ENCODE measurements at places on chromosomes 5 and 9.

DNA sequence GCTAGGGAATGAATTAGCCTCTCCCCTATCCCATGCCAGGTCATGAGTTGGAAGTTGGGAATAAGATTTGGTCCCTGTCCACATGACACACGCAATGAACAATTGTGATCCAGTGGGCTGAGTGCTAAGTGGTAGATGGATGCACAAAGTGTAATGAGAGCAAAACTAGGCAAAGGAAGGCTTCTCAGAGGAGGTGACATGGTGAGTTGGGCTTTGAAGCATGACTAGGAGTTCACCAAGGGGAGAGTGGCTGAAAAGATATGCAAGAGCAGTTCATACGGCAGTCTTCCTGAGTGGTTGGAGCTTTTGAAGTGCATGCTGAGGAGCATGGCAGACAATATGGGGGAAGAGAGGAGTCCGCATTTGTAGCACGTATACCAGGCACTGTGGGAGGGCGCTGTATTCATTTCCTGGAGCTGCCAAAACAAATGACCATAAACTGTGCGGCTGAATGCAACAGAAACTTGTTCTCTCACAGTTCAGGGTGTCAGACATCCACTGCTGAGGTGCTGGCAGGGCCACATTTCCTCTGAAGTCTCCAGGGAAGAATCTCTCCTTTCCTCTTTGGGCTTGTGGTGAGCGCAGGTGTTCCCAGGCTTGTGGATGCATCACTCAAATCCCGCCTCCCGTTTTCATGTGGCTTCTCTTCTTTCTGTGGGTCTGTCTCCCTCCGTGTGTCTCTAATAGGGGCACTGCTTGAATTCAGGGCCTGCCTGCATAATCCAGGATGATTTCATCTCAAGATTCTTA lies 49.5 kb downstream of the NSG2 start:
- DNase-seq, result no peak

GRCh38 chr9:134179918-134180785 lies 15.8 kb upstream of the RNU6ATAC start:
- no peak for DNase-seq

GRCh38 chr9:16729651-16730050 lies 140.8 kb downstream of the BNC2 start:
- DNase-seq, result no peak

DNA sequence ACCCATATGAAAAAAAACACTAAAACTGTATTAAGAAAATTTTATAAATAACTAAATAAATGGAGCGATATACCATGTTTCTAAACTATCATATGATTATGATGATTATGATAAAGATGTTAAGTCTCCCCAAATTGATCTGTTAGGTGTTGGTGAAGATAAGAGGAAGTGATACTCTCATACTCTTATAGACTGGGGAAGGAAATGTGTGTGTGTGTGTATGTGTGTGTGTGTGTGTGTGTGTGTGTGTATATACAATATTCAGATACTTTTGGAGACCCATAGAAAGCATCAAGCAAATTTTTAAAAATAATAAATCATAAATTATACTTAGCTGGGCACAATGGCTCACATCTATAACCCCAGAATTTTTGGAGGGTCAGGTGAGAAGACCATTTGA lies 62.9 kb downstream of the TMEM232 start:
- DNase-seq, result no peak

DNA sequence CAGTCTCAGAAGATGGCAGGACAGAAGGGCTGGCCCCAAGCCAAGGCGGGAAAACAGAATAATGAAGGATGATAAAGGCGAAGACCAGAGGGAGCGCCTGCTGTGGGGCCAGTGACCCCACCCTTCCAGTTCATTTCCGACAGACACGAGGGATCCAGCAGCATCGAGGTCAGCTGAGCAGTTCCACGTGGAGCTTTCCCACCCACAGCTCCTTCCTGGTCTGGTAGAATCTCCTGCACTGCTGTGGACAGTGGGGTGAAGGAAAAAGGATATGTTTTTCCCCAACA lies 265.9 kb upstream of the VLDLR start:
- DNase-seq, result no peak

GRCh38 chr5:44574678-44575077 lies 185.5 kb upstream of the FGF10 start:
- no peak for DNase-seq

DNA sequence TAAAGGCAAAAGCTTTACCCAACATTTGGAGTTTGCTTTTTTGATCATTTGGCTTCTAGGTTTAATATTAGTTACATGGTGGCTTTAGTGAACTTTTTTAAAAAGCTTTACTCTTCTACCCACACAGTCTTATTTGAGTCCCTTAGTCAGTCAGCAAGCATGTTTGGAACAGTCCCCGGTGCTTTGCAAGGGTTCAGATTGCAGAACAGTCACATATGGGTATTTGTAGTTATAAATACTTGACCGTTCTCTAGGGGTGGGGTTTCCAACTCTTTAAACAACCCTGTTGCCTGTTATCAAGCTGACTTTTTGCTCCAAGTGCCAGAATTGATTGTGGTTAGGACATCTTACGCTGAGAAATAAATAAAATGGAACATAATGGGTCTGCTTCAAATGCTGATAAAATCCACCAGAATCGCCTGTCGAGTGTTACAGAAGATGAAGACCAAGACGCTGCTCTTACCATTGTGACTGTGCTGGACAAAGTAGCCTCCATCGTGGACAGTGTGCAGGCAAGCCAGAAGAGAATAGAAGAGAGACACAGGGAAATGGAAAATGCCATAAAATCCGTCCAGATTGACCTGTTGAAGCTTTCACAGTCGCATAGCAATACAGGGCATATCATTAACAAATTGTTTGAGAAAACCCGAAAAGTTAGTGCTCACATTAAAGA lies at the start of gene CAVIN4:
TSS of gene CAVIN4 (plus strand) at position 304 of the 673 bp plus-strand sequence. CDS start at position 369, 65 bp downstream.
- DNase-seq, result no peak

DNA sequence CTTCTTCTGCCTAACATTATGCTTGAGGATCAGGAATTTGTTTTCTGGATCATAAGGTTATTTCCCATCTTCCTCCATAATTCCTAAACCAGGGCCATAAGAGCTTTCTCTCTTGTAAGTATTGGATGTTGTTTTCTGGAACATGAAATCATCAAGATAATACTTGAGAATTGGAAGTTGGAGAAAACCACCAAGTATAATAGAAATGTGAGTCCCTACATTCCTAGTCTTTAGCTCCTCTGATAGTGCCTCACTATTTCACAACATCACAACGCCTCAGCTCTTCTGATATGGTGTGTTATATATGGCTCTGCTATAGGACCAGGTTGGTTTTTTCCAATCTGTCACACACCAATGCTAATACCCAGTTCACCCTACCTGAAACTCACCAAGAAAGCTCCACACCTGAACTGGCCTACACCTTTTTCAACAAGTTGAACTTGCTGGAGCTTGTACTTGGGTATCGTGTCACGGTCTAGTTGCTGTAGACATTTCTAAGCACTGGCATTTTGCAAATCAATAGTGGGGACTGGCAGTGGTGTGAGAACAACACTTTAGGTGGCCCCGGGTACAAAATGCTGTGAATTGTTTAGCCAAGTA lies 141.1 kb downstream of the ACTBL2 start:
- DNase-seq, result no peak

DNA sequence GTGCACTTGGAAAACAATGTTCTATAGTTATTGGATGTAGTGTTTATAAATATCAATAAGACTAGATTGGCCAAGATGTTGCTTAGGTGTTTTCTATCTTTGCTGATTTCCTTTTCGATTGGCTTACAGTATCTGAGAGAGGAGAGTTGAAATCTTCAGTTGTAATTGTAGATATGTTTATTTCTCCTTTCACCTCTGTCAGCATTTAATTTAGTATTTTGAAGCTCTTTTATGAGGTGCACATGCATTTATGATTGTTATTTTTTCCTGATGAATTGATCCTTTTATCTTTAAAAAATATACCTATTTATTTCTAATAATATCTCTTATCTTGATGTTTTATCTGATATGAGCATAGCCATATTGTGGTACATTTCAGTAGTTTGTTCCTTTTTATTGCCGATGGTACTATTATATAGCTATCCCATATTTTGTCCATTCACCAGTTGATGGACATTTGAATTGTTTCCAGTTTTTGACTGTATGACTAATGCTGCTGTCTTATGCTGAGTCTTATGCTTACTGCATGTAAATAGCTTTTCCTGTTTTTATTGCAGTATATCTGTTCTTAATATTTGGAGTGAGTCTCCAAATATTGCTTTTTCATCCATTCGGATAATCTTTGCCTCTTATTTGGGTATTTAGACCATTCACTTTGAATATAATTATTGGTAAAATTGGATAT lies 34.7 kb downstream of the ERCC6L2 start:
- DNase-seq, result no peak

- no peak for DNase-seq
Measured at GRCh38 chr5:41334758-41335157, 121.4 kb upstream of the C6 start.

DNA sequence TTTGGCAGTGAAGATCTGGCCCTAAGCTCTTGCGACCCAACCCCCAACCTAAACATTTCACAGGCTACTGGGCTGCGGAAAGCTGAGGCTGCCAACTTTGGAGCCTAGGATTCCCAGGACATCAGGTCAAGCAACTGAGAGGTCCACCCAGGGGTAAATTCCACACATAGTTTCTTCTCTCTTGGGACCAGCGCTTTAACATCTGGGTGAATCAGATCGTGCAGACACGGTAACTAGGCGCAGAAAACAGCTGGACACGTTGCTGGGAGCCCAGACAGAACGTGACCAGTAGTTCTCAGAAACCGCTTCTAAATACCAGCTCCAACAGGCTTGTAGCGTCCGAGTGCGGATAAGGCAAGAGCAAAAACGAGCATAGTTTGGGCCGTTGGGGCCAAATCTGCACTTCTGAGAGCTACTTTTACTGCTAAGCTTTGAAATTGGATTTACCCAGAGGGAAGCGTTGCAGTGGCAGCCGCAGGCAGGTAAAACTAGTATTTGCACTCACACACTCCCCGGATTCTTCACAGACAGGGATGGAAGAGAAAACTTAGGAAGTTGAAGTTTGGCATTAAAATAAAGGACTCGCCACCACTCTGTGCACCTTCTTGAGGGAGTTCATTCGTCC lies 11.8 kb downstream of the ITGA1 start:
- DNase-seq, result no peak

- no peak for DNase-seq
Measured at GRCh38 chr5:3853362-3853761, 257.7 kb downstream of the IRX1 start.

DNA sequence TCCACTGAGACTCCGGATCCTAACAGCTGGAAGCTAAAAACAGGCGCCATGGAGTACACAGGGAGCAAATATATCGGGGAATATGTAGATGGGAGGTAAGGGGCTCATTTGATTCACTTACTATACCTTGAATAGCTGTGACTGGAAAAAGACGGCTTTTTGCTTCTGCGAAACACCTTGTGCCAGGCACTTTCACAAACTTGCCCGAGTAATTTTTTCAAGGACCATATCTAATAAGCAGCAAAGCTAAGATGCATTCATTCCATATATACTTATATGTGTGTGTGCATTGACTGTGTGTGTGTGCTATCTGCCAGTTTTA lies 178 bp downstream of the MORN5 start:
- no peak for DNase-seq

DNA sequence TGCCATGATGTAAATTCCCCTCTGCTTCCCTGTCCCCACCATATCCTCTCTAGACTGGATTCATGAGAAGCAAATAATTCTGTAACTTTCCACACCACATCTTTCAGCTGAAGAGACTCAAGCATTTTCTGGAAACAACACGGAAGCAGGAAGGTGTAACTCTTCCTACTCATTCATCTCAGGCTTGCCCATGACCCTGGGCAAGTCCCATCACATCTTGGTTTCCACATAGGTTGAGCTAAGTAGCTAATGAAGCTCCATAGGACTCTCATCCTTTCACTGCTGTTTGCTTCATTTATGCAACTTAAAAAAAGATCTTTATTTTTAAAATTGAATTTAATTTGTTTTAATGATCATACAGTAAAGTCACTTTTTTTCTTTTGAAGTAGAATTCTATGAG lies 32.7 kb upstream of the STARD4 start:
- DNase-seq, result no peak

GRCh38 chr5:138840103-138840502 lies 35.0 kb downstream of the LRRTM2 start:
- no peak for DNase-seq

GRCh38 chr9:136696502-136696901 lies 9.2 kb upstream of the AGPAT2 start:
- no peak for DNase-seq

DNA sequence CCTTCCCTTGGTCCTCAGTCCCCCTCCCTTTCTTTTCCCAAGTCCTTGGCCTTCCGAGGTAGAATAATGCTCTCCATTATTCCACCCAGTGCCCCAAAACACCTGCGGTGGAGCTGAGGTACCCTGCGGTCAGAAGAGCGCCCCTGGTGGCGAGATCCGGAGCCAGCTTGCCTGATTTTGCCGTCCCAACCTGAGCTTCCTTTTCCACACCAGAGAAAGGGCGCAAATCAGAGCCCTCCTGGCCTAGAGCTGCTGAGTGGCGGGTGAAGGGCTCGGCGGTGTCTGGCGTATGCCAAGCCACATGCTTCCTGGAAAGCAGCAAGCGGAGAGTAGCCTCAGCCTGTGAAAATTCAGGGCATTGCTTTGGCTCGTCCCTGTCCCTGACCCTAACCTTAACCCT lies 21.1 kb upstream of the CARTPT start:
- DNase-seq, result no peak

GRCh38 chr5:93384995-93385394 lies 196.0 kb downstream of the NR2F1-AS1 start:
- DNase-seq, result no peak

- DNase-seq, result no peak
Measured at GRCh38 chr9:114184071-114184470, 28.7 kb downstream of the COL27A1 start.

Measured in central memory CD8-positive, alpha-beta T cell (primary cell).